Activated T-cell treated with anti-CD3 and anti-CD28 coated beads for 1 hour (primary cell): ENCODE measurements at places on chromosomes 5 and 9.
A peak's percentile ranks its signal among the peaks of the same experiment; 100 is the strongest.

DNA sequence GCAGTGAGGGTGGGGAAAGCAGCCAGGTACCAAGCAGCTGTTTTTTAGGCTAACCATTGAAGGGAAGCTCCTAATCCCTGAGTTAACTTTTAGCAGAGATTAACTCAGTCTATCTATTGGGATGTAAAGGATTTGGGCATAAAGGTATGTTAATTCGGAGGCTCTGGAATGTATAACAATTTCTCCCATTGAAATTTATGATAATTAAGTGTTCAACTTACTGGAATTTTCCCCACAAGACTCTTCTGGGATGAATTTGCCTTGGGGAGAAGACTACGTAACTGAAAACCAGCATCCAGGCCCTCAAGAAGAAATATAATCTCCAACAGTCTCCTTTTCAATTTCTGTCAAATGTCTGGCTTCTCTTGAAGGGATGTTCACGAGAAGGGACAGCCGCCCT lies 23.6 kb downstream of the ZFP62 start:
- DNase-seq, result no peak

- DNase-seq, result no peak
Measured at GRCh38 chr9:16337322-16338029, 533.0 kb downstream of the BNC2 start.

DNA sequence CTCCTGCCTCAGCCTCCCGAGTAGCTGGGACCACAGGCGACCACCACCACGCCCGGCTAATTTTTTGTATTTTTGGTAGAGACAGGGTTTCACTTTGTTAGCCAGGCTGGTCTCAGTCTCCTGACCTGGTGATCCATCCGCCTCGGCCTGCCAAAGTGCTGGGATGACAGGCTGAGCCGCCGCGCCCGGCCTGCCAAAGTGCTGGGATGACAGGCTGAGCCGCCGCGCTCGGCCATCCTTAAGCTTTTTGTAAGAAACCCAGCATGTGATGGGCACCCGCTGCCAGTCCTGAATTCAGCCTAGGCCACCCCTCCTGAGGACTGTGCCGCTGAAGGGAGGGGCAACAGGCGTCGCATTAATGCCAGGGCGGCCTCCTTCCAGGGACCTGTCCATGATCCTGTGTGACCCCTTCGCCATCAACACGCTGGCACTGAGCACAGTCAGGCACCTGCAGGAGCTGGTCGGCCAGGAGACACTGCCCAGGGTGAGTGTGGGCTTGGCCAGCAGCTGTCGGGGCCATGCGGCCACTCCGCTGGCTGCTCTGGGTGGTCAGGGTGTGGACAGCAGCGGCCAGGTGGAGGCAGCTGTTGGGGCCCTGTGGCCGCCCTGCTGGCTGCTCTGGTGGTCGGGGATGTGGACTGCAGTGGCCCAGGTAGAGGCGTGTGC lies 10.5 kb downstream of the NELFB start:
- DNase-seq, result no peak

- DNase-seq, result no peak
Measured at GRCh38 chr5:131364507-131365050, 100.7 kb downstream of the CDC42SE2 start.

GRCh38 chr9:73152543-73152844 lies 829 bp downstream of the ANXA1 start:
- no peak for DNase-seq

- no peak for DNase-seq
Measured at GRCh38 chr5:33491941-33492340, 51.2 kb downstream of the TARS1 start.

DNA sequence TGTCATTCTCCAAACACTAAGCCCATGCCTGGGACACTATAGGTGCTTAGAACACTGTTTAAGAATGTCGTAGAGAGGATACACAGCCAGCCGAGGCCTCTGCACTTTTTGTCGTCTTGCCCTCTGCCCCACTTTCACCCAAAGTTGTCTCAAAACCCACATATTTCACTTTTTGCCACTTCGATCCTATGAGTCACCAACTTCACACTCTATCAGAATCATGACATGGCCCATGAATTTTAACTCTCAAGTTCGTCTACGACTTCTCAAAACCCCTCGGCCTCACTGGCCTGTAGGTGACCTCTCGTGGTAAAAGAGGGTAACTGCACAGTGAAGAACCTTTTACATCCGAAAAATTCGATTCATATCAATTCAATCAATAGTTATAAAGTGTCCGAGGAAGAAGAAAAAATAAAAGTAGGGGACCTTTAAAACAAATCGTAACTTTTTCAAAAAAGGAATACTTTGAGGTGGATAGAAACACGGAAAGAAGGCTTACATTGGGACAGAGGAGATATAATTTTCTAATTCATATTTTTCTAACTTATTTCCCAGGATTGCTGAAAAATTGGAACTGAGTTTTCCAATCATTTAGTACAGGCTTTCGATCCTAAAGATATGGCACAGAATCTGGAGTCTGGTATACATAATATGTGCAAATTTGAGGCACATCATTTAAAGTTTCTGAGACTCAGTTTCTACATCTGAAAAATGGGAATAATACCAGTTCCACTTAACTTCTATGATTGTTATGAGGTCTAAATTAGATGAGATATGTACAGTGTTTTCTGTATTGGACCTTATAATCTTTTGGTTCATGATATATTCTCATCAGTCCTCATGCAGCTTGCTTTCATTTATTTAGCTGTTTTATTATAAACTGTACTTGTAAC lies 122.6 kb downstream of the APBA1 start:
- DNase-seq, result no peak

- DNase-seq, result no peak
Measured at GRCh38 chr5:132266836-132267160, 9.3 kb downstream of the PDLIM4 start.

GRCh38 chr5:54529565-54529964 lies 12.0 kb downstream of the SNX18 start:
- DNase-seq, result no peak

GRCh38 chr5:141902015-141902814 lies 21.5 kb upstream of the DELE1 start:
- DNase-seq, result no peak

DNA sequence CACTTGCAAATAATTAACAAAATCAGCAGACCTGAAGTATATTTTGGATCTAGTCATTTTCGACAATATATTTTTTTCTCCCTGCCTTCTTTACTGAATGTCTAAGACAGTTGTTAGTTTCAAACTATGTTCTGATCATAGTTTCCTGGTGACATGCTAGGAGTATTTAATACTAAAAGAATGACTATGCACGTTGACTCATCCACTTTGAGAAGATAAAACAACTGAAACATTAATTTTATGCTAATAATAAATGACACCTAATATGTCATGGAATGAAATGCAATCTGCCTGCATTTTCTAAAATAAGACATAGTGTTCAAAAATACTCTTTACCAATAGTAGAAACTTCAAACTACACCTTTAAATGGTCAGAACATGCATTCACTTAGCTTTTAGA lies 2123.7 kb upstream of the C9orf72 start:
- no peak for DNase-seq

DNA sequence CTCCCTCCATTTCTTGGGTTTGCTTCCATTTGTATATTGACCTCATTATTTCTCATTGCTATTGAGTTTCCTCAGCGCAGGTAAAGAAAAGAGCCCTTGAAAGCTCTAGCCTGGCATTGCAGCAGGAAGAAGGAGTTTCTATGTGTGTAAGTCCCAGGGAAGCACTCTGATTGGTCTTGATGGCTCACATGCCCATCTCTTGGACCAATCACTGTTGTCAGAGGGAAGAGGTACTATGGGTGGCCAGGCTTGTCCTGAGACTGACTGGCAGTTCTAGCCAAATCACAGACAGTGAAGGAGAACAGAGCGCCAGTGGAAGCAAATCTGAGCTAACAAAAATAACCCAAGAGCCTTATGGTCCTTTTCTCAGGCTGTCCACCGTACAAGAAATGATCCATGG lies 219.0 kb downstream of the PAX5 start:
- DNase-seq, result no peak

DNA sequence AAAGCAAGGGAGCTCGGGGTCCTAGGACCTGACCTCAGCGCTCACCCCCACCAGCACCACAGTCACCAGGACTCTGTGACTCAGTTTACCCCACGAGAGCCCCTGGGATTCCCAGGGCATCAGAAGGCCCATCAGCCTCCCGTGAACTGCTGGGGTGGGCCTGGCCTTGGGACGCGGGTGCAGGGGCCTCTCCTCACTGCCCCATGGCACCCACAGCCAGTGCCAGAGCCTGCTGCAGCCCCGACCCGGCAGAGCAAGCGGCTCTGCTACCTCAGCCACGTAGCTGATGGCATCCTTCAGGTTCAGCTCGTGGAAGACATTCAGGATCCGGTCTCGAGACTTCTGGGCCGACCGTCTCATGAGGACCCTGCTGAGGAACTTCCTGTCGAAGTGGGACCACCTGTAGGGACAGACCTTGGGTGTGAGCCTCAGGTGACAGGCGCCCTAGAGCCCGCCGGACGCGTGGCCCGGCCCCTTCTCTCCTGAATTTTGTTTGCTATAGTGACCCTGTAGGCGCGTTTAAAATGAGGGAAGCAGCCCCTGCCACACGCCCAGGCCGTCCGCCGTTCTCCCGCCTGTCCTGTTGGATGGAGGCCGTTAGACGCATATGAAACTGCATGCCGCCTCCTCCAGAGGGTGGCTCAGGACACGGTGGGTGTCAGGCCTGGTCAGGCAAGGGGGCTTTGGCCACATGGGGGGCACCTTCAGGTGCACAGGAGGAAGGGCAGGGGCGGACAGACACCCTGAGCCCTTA lies 36.8 kb downstream of the EXOC3 start:
- DNase-seq, result no peak

GRCh38 chr9:105198865-105199264 lies 45.6 kb upstream of the SLC44A1 start:
- DNase-seq, result no peak

DNA sequence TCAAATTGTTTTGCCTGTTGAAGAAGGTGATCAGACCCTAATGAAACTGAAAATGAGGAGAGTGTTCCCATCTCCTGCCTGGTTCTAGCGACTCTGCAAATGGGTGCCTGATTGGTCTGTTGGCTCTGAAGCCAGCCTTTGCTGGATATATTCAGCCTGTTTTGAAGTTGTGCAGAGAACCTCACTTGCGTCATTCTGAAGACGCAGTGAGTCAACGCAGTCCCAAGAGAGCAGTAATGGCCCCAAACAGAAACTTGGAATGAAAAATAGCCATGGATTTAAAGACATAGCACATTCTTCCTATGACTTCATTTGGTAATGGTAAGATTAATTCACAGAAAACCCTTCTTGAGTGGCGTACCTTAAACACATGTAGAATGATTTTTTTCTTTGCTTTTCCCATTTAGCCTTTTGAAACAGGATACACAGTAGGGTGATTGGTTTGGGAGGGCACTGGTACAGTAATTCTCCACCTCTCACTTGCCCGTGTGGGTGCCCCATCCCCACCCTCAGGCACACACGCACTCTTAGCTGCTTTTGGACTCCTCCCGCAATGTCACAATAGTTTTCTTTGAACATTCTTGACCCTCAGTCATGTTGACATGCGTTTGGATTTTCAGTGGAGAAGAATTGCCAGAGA lies 54.1 kb upstream of the ABL1 start:
- DNase-seq, result no peak

- peak; percentile 19 for DNase-seq
Measured at GRCh38 chr5:52693280-52693679, 94.4 kb upstream of the ITGA1 start.

DNA sequence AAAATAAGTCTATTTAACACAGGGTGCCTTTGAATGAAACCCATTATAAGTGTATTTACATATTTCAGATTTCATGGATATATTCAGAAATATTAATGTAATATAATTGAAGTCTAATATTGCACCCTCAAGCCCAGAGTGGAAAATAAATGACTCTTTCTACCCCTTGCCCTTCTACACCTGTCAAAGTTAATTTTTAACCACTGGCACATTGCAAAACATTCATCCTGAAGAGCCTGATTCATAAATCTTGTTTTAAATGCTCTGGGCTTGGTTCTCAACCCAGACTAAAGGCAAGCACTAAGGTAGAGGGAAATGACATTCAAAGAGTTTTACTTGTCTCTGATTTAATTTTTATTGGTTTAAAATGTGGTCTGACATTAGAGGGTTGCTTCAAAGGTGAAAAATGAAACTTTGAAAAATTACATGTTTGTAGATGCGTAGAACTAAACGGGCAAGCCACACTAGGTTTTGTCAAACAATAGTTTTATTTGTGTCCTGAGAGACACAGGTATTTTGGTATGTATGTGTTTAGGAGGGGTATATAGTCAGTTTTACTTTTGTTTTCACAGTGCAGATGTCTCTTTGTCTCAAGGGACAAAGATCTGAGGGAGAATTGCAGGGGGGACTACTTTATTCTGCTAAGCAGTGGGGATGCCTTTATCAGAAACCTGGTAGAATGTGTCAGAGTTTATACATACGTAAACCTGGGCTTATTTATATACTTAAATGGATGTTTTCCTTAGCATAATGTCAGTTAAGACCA lies 69.7 kb downstream of the PIK3R1 start:
- DNase-seq, result no peak

DNA sequence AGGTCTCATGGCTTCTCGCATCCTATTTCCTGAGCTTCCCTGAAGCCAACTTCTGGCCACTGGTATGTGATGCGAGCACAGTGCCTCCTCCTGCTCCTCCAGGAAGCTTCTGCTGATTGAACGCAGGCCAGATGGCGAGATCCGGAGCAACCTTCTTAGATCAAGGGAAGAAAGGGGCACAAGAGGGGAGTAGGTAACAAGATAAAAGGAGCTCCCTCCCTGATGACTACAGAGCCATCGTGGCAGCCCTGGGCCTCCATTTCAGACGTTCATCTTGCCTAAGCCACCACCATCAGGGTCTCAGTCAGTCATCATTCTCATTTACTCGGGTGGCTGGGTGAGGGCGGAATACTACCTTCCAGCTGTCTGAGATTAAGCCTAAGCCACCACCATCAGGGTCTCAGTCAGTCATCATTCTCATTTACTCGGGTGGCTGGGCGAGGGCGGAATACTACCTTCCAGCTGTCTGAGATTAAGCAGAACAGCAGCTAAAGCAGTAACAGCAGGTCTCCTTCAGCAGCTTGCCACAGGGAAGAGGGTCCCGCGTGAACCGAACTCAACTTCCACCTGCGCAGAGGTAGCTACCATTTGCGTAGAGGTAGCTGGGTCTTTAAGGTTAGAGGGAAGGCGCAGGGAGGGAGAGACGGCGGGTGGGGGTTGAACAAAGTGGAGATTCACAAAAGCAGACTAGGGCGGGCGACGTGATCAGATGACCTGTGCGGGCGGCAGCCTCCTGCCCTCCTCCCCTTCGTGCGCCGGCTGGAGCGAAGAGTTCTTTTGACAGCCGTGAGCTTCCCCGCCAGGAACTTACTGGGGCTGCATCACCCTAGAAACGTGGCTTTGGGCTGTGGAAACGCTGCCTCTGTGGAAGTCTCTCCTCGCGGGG lies 27.9 kb upstream of the MGAT1 start:
- DNase-seq, result peak; percentile 63

- DNase-seq, result no peak
Measured at GRCh38 chr5:122761115-122761514, 13.8 kb upstream of the SNX2 start.

- DNase-seq, result peak; percentile 33
Measured at GRCh38 chr5:80959768-80960442, at the start of gene RASGRF2. RASGRF2 (plus strand) TSS chr5:80960363; CDS start chr5:80960739, 376 bp downstream.

DNA sequence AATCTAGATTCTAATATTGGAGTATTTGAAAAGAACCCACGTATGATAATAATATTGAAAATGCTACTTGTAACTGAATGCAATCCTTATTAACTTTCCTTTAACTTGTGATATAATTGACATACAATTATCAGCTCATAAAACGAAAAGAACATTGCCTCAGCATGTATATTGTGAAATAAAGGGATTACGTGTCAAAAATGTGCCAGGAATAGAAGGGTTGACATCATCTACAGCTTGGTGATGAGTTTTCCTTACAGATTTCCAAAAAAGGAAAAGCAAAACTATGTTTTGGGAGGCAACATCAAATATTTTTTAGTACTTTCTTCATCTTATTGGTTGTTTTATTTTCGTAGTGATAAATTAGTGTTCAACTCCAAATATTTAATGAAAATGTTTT lies 266.0 kb upstream of the PTGER4 start:
- no peak for DNase-seq
